Spleen (tissue), 13 donors: ENCODE measurements at places on chromosomes 5 and 9. TPM values are rescaled to one million over a fixed set of nuclear protein-coding genes. Genes with fewer than 3 reads are reported as not detected.

The SLC28A3 gene
- 0.06 TPM for polyA plus RNA-seq

The TTC16 gene
- polyA plus RNA-seq = 0.12 TPM

The IL4 gene
- not detected for polyA plus RNA-seq

The CDHR2 gene
- polyA plus RNA-seq = 0.26 TPM

The BTNL9 gene
- 32.6 TPM for polyA plus RNA-seq

The LTC4S gene
- polyA plus RNA-seq = 14.9 TPM

The TMEM232 gene
- polyA plus RNA-seq = 0.16 TPM

The GDF9 gene
- 0.59 TPM for polyA plus RNA-seq

The SVEP1 gene
- polyA plus RNA-seq = 3.7 TPM

The C5orf58 gene
- polyA plus RNA-seq = not detected

The PCDHA7 gene
- 0.11 TPM for polyA plus RNA-seq

The RORB gene
- polyA plus RNA-seq = 0.02 TPM

The SLC22A4 gene
- 0.47 TPM for polyA plus RNA-seq

The GDNF gene
- 0.02 TPM for polyA plus RNA-seq

The TAF11L12 gene
- not detected for polyA plus RNA-seq

The PTPRD gene
- 0.08 TPM for polyA plus RNA-seq

The HNRNPA0 gene
- 32.3 TPM for polyA plus RNA-seq

The INSL4 gene
- not detected for polyA plus RNA-seq

GRCh38 chr9:132041798-132042197 lies 37.9 kb downstream of the MED27 start:
- DNase-seq = no peak

GRCh38 chr5:54195701-54196100 lies 114.7 kb downstream of the ARL15 start:
- no peak for DNase-seq

- no peak for DNase-seq
These were observed 377.7 kb downstream of the PRR16 start for GRCh38 chr5:120841830-120842229.

- no peak for DNase-seq
These were observed 25.4 kb downstream of the DAB2 start for GRCh38 chr5:39399135-39400036.

DNA sequence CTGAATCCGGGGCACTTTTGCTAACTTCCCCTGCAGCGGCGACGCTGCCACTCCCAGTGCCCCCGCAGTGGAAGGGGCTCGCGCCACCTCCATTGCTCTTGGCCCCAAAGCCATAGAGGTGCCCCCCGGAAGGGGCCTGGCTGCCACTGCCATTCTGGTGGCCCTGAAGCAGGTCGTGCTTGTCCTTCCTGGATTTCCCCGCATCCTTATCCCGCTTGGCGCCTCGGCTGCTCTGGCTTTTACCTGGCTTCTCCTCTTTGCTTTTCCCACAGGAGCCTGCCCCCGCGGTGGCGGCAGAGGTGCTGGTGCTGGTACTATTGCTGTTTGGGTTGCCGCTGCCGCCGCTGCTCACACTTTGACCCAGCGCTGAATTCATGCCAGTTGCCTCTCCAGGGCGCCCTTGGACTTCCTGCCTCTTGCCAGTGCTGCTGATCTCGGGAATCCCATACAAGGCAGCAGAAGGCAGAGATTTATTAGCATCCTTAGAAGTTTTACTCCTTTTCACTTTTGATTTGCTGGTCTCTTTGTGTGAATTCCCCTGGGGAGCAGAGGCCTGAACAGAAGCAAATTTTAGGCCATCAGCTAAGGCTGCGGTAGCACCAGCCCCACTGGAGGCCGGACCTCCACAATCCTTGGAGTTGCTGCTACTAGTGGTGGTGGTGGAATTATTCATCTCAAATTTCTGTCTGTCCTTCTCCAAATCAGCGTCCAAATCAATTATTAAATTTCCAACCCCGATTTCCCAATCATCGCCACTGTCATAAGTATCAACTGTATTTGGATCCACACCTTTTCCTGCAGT lies 2.1 kb downstream of the ZNF608 start:
- DNase-seq = peak; percentile 83

GRCh38 chr5:179065703-179066102 lies 5.5 kb downstream of the ZNF354C start:
- no peak for DNase-seq

GRCh38 chr9:83800236-83801033 lies 17.1 kb downstream of the GKAP1 start:
- no peak for DNase-seq

- no peak for DNase-seq
These were observed 14.4 kb upstream of the TMOD1 start for GRCh38 chr9:97487107-97487506.

DNA sequence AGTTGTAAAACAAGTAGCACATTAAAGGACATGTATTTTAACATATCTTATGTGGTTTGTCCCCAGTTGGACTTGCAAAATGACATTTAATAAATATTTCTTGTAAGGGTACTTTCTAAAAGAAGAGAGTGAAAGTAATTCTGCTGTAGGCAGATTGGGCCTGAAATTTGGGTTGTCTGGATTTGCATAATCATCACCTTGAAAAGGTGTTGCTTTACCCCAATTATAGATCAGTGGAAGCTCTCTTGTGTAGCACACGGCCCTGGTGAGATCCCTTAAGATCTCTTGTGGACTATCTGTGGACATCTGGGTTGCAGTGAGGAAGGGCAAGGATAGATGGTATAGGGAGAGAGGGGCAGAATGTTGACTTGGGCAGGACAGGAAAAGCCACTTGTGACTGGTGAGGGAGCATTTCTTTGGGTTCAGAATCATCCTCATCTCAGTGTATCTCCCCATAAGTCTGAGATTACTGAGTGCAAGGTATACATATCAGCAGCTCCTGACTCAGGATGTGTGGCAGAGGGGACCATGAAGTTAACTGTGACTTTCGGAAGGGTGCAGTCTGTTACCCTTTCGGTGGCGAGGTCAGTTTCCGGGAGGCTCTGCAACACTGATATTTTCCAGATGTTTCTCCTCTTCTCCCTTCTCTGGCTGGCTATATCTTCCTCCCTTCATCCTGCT lies 2.0 kb upstream of the TNFAIP8 start:
- DNase-seq = no peak

GRCh38 chr5:155726267-155726666 lies 600.7 kb upstream of the SGCD start:
- DNase-seq = no peak

DNA sequence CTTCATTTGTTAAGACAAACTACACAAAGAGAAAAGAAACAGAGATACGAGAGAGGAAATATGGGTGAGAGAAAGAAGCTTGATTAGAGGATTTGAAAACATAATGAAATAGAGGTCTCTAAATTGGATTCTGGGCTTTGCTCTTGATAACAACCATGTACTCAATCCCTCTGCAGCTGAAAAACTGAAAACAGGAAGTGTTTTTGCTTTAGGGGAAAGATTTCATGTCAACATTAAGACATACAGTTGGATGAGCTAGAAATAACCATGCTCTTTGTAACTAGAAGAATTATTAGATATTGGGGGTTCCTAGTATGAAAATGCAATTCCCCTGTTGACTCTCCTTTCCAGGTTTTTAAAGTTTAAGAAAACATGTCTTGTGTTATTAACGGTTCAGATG lies 21.9 kb downstream of the CRHBP start:
- no peak for DNase-seq

DNA sequence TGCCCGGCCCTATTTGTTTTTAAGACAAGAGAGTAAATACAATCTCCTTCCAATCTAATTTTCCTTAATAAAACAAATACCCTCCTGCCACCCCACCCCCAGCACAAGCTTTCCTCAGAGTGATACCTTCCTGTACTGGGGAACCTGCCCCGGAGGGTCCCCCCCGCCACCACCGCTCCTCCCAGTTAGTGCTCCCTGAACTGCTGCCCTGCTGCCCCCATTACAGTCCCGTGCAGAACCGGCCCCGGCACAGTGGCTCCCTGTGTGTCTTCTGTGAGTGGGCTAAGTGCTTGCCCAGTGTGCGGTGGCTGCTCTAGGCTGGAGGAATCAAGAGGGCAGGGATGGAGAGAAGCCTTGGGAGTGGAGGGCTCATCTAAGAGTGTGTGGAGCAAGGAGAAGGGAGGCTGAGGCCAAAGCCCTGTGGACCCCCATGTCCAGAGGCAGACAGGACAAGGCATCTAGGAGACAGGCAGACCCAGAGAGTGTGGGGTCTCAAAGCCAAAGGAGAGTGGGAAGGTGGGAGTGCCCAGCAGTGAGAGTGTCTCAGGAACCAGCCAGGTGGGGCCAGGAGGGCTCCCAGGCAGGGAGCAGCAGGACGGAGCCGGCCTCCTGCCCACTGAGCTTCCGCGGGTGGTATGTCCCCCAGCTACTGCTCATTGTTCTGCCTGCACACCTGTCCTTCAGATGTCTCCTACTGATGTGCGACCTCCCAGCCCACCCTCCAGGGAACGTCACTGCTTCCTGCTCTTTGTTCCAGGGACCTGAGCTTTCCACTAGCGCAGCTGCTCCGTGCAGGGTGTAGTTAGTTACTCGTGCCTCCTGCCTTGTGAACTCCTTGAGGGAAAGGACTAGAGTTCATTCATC lies 129.0 kb downstream of the DAB2IP start:
- no peak for DNase-seq

DNA sequence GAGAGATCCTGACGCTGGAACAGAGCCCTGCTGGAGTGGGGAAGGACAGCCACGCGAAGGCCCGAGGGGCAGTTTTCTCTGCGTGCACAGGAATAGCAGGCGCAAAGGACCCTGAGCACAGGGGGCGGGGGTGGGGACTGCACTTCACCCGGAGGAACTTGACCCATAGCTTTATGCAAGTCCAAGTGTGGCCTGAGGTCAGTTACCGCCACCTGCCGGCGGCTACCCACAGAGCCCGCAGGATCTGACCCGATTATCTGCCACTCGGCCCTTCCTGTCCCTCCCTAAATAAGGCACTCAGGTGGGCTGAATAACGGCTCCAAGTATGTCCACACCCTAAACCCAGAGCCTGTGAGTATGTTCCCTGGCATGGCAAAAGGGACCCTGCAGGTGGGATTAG lies 65.4 kb upstream of the FCN1 start:
- DNase-seq = peak; percentile 89

DNA sequence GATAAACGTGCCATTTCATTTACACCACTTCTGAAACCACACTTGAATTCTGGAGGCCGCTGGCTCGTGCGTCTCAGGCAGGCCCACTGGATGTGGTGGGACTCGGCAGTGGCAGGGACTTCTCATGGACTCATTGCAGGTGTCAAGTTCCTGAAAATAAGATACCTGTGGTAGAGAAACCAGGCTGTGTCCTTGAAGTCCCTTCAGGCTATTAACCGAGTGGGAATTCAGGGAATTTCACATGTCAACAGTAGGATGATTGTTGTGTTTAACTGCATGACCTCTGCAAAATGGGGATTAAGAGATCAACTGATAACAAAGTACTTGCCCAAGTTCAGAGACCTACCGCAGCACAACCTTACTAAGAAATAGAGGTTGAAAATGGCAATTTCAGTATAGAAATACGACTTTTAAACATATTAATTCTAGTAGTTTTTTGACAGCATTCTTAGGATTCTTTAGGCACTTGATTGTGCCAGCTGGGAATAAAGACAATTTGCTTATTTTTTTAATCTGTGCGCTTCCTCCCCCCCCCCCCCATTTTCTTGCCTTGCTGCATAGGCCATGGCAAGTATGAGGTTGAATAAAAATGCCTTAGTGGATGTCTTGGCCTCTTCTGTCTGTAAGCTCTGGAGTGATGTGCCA lies 26.8 kb downstream of the TRIP13 start:
- DNase-seq = no peak

DNA sequence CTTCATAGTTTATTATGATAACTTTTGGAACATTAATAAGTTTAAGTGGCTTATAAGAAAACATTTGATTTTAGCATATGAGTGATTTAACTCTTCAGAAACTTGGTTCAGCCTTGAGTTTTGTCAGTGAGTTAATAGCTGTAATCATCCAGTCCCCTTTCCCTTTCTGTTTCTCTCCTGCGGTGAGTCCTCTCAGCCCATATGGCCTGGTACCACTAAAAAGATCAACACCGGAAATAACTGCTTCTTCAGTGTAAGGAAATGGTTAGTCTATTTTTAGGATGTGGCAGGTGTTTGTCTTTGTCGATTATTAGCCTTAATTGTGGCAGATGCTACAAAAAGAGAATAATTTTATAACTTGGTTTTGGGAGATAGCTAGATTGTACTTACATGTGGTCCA lies 120.2 kb upstream of the GRHPR start:
- no peak for DNase-seq

GRCh38 chr9:1536522-1537170 lies 478.5 kb upstream of the SMARCA2 start:
- DNase-seq = no peak

- DNase-seq = no peak
These were observed 268.3 kb downstream of the PJA2 start for GRCh38 chr5:109141222-109142200.

DNA sequence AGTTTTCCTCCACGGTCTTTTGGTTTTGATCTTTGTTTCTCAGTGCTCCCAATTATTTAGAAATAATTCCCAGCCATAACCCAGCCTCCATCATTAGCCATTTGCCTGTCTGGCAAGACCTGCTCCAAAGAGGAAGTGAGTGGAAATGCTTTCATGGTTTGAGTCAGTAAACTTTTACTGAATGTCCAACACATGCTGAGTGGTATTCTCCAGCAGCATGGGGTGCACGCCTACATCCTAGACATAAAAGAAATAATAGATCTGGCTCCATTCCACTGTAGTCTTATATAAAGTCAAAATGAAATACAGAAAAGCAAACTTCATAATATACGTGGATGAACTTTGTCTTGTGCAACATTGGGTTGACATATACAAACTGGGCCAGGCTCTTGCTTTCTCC lies 757.2 kb downstream of the TLE1 start:
- DNase-seq = no peak

- DNase-seq = no peak
These were observed 57.8 kb upstream of the SPINK5 start for GRCh38 chr5:148005788-148006520.

- peak; percentile 80 for DNase-seq
These were observed 31.8 kb downstream of the FABP6 start for GRCh38 chr5:160260881-160261815.

DNA sequence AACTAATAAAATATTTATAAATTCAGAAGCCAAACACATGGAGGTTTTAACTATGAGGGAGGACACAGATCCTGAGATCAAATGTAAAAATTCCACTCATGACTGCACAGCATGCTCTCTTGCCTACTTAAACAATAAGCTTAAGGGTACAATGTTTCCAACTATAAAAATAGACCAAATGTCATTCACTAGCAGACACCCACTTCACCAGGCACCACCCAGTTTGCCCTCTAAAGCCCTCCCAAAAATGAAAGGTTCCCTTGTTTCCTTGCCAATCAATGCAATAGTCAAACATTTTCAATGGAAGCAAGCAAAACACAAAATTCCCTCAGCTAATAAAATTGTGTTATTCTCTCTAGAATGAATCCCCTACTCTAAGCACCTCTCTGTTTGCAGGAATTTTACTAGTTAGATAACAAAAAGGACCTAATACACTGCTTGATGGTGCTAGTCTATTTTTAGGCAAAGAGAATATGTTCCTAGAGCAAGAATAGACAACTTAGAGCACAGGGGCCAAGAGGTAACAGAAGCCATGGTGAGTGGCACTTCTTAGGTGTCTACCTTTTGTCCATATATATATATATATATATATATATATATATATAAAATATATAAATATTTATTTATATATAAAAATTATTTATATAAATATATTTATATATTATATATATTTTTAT lies 135.3 kb downstream of the HOMER1 start:
- DNase-seq = no peak

- DNase-seq = no peak
These were observed 271.1 kb downstream of the DENND1A start for GRCh38 chr9:123658792-123659191.

- DNase-seq = no peak
These were observed 55.6 kb upstream of the CAMK4 start for GRCh38 chr5:111168608-111169007.

GRCh38 chr9:104863180-104863883 lies 64.6 kb downstream of the ABCA1 start:
- DNase-seq = no peak
